ENCODE measurements at places on chromosomes 11 and 22.

GRCh38 chr22:47011131-47011858 is 248.8 kb downstream of the TBC1D22A start:
- no peak for DNase-seq

DNA sequence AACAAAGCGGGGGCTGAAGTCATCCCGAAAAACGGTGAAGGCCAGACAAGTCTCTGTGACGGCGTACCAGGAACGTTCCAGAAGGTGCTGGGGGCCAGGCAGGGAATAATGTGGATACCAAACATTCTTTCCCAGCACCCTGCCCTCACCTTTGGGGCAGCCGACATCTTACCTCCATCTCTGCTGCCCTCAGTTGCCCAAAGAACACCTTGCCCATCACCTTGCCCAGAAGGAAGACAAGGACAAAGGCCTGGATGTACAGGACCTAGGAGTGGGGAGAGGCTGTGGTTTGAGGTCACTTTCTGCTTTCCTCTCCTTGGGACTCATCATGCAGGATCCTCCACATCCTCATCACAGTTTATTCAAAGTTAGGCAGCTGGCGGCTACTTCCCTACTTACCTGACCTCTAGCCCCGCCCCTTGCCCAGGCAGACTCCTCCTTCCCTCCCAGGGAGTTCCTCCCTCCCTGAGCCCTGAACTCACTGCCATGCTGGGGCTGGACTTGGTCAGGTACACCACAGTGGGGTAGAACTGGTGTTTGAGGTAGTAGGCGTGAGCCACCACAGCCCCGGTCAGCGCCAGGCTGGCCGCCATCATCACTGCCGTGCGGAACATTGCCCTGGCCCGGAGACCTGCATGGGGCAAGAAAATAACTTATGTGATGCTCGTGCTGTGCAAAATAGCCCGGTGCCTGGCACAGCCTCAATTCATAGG is 1.2 kb downstream of the SYVN1 start:
- peak; percentile 54 for DNase-seq

DNA sequence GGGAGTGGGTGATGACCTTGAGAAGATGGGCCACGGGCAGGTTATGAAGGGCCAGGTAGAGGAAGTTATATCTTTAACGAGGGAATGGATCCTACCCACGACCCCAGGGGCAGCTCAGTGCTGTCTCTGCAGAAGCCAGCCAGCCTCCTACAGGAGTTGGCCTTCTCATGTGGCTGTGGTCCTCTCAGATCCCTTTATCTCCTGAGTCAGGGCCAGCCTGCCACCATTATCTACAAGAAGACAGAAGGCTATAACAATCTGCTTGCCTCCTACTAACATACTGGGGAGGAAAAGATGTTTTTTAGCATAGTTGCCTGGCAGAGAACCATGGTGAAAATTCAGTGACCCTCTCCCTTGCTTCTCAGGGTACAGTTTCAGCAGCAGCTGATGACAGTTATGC is 7.0 kb upstream of the YWHAH start:
- no peak for DNase-seq

- DNase-seq = no peak
These were observed 240.6 kb downstream of the ETS1 start for GRCh38 chr11:128346804-128347203.

Measured in A549 (cell line).